ENCODE measurements at places on chromosomes 1 and 21. TPM values are rescaled to one million over a fixed set of nuclear protein-coding genes. Genes with fewer than 3 reads are reported as not detected.

- DNase-seq = no peak
Measured at GRCh38 chr1:213083112-213083445, 32.0 kb downstream of the RPS6KC1 start.

- no peak for DNase-seq
Measured at GRCh38 chr1:160093624-160094290, 4.7 kb downstream of the IGSF8 start.

DNA sequence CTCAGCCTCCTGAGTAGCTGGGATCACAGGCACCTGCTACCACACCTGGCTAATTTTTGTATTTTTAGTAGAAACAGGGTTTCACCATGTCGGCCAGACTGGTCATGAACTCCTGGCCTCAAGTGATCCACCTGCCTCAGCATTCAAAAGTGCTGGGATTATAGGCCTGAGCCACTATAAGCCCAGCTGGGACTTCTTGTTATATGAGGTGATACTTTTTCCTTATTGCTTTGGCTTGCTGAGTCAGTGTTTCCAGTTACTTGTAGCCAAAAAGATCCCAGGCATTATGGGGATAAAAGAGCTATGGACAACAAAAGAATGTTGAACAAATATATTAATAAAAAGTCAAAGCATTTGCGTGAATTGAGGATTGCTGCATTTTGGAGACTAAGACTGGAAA lies 69.9 kb upstream of the LPGAT1 start:
- no peak for DNase-seq

DNA sequence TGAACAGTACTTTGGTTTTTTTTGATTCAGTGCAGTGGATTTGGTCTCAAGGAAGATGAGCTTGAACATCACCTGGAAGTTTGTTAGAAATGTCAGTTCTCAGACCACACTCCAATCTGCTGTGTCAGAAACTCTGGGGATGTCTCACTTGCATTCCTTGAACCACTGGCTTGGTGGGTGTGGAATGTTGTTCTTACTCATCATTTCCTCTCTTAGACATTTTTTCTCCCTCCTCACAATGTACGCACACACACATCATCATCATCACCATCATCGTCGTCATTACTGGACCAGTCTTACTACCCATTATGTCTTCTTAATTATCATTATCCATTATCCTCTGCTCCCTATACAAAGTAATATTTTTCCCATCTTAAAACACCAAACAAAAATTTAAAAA lies 91.9 kb upstream of the KCNK2 start:
- DNase-seq = no peak

- no peak for DNase-seq
Measured at GRCh38 chr1:169750041-169750440, 16.2 kb upstream of the SELE start.

DNA sequence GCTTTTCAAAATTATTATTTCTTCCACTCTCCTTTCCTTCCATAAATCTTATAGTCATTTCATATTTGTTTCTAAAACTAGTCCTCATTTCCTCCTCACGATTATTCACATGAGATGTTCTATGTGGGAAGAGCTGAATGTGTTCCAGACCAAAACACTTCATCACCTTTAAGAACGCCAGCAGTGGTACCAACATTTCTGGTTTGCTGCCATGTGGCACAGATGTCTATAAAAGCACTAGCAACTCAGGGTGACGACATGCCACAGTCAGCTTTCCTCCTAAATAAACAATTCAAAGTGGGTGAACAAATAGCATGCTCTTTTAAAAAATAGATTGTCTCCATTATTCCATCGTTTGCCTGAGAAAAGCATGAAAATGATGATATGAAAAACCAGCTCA lies 1217.8 kb upstream of the ADGRL2 start:
- DNase-seq = no peak

- DNase-seq = no peak
Measured at GRCh38 chr1:41662765-41663437, 178.4 kb upstream of the EDN2 start.

GRCh38 chr1:107524301-107524700 lies 383.5 kb downstream of the NTNG1 start:
- no peak for DNase-seq

DNA sequence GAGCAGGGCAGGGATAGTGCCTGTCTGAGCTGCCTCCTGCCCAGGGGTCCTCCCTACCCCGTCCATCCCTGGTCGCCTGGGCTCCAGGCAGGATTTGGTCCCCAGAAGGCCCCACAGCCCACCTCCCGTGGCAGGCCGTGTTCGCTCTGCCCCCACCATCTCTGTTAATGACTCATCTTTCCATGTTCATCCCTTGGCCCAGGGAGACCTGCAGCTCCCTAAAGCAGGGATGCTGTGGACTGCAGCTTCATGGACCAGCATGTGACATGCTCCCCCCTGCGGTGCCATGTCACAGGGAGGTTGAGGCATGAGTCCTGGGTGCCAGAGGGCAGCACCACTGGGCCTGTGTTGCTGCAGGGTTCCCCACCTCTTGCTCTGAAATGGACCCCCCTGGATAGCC lies 26.8 kb downstream of the UBASH3A start:
- no peak for DNase-seq

DNA sequence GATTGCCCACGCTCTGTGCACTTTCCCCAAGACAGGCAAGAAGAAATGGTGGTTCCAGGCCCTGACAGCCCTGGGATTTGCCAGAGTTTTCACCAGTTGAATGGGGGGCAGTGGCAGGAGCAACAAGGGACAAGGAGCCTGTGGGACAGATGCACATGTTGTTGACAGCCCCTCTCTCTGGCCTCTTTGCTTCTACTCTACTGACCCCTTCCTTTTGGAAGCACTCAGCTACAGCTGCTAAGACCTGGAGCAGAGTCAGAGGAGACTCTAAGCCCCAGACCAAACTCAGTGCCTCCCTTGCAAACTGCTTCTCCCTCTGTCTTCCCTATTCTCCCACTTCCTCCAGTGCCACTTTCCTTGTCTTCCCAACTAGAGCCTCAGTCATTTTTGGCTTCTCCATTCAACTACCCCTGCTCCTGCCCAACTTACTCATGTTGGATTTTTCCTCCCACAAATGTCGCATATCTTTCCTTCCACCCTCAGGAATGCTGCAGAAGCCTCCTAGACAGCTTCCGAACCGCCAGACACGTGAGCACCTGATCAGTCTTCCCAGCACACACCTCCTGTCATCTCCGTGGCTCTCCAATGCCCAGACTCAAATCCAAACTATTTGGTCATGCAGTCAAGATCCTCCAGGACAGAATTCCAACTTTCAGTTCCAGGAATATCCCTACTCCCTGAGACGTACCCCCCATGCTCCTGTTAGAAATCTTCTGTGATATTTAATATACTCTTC lies 9.1 kb downstream of the INKA2 start:
- no peak for DNase-seq

- DNase-seq = no peak
Measured at GRCh38 chr1:67889953-67890567, 56.8 kb upstream of the GNG12 start.

- no peak for DNase-seq
Measured at GRCh38 chr1:162772571-162773154, 17.8 kb upstream of the HSD17B7 start.

DNA sequence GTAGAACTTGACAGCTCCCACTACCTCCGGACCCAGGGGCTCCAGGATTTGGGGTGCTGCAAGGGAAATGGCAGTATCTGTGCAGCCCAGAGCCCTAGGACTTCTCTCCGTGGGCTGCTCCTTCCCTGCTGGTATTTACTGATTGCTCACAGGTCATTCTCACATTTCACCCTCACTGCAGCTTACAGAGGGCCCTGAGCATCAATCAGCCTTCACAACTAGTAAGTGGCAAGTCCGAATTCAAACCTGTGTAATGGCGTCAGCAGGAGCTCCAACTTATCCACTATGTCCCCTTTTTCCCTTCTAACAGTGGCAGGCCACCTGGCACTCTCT lies 32.4 kb downstream of the PIK3C2B start:
- DNase-seq = no peak

DNA sequence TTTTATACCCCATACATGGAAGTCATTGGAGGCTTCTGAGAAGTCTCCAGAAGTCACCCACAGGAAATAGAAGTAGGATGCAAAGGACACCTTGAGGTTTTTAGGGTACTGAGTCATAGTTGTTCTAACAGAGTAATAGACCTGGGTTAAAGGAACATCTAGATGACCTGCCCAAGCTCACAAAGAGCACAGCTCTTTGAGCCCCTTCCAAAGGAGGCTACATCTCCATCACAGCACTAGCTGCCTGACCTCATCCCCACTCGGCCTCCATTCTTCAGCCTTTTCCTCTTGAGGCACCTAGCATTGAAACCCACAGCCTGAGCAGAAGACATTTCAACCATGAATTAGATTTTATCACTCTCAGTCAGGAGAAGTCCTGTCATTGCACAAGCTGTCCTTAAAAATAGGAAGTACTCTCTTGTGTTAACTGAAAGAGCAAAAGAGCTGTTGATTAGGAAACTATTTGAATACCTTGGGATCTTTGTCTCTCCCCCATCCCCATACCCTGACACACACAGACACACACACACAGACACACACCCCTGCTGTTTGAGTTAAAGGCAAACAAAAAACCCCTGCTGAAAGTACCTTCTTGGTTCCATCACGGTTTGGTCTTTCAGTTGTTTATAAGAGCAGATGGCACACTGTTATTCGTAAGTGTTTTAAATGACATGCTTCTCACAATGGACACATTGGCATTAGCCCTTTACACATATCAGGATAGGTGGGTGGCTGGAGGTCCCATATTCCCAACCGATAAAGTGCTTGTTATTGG lies 22.2 kb downstream of the MKNK1 start:
- DNase-seq = peak; percentile 53

DNA sequence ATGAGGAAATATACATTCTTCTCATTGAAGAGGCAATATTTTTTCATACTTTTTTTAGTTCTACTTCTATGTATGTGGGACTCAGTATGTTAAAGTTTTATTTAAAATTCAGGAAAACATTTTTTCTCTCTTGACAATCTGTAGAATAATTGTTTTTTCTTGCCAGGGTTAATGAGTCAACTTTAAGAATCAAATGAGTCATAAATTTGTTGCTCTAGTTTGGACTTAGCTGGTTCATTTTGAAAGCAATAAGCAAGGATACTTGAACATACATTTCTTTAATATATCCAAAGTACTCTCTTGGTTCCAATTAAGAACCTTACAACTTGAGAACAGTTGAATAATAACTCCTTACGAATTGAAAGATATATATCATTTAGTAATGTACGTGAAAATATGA lies 1145.3 kb upstream of the B3GALT2 start:
- DNase-seq = no peak

GRCh38 chr1:68751723-68752122 lies 254.8 kb upstream of the DEPDC1 start:
- no peak for DNase-seq

GRCh38 chr1:212692774-212693644 lies 6.6 kb downstream of the BATF3 start:
- no peak for DNase-seq

DNA sequence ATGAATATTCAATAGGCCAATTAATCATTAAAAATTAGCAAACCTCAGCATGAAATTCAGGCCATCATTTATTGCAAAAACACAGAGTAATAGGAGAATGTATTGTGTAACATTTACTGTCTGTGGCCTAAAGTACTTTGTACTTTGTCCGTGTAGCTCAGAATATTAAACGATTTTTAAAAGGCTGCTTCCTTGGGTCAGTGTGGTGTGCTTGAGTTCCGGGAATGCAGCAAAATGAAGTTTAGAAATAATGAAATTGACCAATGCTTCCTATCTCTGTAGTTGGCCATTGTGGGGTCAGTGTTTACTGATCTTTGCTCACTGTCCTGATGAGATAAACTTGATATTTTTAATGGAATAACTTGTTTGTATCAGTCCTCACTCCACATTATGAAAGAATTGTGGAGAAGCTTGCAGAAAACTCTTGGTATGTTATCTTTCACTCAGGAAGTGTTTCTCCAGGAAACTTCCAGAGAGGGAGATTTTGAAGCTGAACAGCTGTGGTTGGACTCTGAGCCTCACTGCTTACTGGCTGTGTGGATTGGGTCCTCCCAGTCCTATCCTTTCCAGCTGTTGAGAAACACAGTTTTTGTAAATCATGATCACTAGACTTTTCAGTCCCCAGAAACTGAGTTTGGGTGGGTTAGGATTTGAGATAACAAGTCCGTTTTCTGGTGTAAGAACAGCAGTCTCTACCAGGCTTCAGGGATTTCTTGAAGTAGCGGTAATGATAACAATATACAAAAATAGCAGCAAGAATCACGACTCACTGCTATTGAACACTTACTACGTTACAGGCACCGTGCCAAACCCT lies 19.2 kb upstream of the MTARC1 start:
- DNase-seq = no peak

- DNase-seq = no peak
Measured at GRCh38 chr1:70205071-70205433, 327 bp downstream of the LRRC40 start.

Gene PRR9
- not detected for total RNA-seq

Gene IQCC
- 6.0 TPM for total RNA-seq

Gene DDAH1
- not detected for total RNA-seq

Gene DYNLT5
- not detected for total RNA-seq

Gene CFAP126
- not detected for total RNA-seq

Gene S100A8
- total RNA-seq = 0.94 TPM

Gene LGALS8
- total RNA-seq = 112 TPM

Gene TSPEAR
- not detected for total RNA-seq

Gene SLC6A9
- total RNA-seq = 3.0 TPM

Gene LAX1
- 28.4 TPM for total RNA-seq

Gene SRSF10
- total RNA-seq = 202 TPM

Gene ECM1
- total RNA-seq = 1.4 TPM

Gene PTPN22
- 74.1 TPM for total RNA-seq

Gene DIP2A
- 78.8 TPM for total RNA-seq

Gene USP21
- total RNA-seq = 46.8 TPM
